Transverse colon (tissue), 4 donors: ENCODE measurements at places on chromosomes 5 and 9. TPM values are rescaled to one million over a fixed set of nuclear protein-coding genes. Genes with fewer than 3 reads are reported as not detected.
A peak's percentile ranks its signal among the peaks of the same experiment; 100 is the strongest.

DNA sequence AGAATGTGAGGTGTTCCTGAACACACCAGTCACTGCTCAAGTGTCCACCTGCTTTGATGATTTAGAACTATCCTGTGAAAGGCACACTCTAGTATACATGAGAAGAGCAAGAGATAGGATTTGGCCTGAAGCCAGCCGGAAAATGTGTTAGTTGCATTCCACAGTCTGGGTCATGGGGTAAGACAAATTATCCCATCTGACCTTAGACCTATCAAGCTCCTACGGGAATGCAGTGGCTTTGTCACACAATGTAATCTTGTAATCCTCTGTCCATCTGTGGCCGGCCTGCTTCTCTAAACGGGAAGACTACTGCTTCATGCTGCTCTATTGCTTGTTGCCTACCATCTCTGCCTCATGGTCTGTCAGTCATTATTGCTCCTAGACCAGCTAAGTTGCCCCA lies 92.4 kb upstream of the PRRC1 start:
- H3K27ac ChIP-seq, result no peak overlapping the region
- H3K4me1 ChIP-seq, result no peaks in the 10 kb centered on the region
- no peak overlapping the region for H3K4me3 ChIP-seq
- DNase-seq, result no peak
- H3K36me3 ChIP-seq, result no peaks in the 10 kb centered on the region

GRCh38 chr5:168852329-168852728 lies 273.2 kb upstream of the PANK3 start:
- H3K4me1 ChIP-seq, result no peaks in the 10 kb centered on the region
- H3K27ac ChIP-seq, result no peak overlapping the region
- DNase-seq, result no peak
- no peaks in the 10 kb centered on the region for H3K36me3 ChIP-seq
- no peaks in the 10 kb centered on the region for H3K27me3 ChIP-seq

DNA sequence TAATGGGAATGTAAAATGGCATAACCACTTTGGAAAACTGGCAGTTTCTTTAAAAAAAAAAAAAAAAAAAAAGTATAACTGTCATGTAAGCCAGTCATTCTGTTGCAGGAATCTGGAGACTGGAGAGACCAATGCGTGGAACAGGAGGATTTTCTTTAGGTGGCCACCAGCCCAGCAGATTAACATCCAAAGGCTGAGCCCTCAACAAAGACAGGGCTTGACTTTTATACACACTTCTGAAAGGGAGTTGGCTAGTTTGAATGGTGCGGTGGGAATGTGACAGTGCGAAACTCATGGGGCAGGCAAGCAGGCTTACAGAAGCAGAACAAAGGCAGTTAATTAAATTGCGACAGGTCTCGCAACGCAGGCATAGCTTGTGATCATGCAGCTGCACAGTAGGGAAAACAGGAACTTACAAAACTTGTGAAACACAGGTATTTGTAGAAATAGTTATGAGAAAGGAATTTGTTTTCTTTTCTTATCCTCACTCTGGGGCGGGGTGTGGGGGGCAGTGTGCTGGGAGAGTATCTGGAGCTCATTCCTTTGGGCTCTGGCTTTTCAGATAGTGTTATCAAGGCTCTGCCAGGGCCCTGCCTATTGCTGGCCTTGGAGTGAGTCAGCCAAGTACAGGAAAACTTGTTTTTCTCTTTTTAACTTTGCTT lies 12.0 kb downstream of the UIMC1 start:
- no peaks in the 10 kb centered on the region for H3K4me1 ChIP-seq
- H3K4me3 ChIP-seq, result no peak overlapping the region
- no peaks in the 10 kb centered on the region for H3K27me3 ChIP-seq
- no peaks in the 10 kb centered on the region for H3K36me3 ChIP-seq

DNA sequence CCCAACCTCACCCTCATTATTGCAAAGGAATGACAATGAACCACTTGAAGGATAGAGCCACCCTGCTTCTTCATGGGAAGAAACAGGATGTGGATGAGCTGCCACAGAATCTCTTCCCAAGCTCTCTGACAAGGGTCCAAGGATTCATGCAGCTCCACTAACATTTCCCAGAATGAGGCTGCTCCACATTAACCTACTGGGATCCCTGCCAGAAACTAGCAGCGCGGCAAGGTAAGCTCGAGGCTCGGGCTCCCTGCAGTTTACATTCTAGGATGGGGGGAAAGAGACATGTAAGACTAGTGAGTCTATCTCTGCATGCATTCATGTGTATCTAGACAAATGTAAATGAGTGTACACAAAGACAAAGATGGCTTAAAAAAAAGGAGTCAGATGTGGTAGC lies 12.1 kb downstream of the DCAF12 start:
- no peaks in the 10 kb centered on the region for H3K4me1 ChIP-seq
- H3K4me3 ChIP-seq, result no peak overlapping the region
- no peak overlapping the region for H3K27ac ChIP-seq

DNA sequence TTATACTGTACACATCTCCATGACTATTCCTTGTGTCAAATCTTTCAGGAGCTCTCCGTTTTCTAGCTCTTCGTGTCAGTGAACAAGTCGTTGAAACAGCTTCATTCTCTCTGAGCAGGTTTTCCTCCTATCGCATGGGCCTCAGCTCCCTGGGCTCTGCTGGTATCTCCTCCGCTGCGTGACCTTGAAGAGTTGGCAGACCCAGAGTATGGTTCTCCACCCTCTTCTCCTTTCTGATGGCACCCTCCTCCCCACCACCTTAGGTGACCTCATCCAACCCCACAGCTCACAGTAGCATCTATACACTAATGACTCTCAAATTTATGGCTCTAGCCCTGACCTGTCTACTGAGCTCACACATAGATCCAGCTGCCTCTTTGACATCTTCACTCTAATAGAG lies 36.0 kb upstream of the PDE8B start:
- no peak for DNase-seq
- no peaks in the 10 kb centered on the region for H3K36me3 ChIP-seq
- no peak overlapping the region for H3K4me3 ChIP-seq
- no peaks in the 10 kb centered on the region for H3K4me1 ChIP-seq
- peaks cover 7% of the 10 kb centered on the region for H3K27me3 ChIP-seq
- no peak overlapping the region for H3K27ac ChIP-seq

DNA sequence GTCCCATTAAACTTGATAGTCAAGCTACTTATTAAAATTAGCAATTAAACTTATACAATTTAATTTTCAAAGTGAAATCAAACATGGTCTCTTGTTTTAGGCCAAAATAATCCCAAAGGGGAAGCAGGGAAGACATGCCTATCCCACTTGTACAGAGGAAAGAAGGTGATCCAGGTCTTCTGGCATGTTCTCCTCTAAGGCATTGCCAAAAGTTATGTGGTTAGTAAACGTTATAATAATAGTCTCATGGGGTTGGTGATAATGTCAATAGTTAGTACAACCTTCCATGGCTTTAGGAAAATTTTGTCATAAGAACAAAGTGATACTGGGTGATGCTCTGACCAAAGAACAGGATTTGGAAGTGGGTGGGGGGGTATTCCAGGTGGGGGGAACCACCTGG lies 52.8 kb downstream of the ROR2 start:
- H3K36me3 ChIP-seq, result no peaks in the 10 kb centered on the region
- no peak overlapping the region for H3K4me3 ChIP-seq
- peaks cover 63% of the 10 kb centered on the region for H3K4me1 ChIP-seq

- no peaks in the 10 kb centered on the region for H3K4me1 ChIP-seq
- peak overlapping the region; percentile 5 for H3K4me3 ChIP-seq
- H3K27ac ChIP-seq, result no peak overlapping the region
- H3K27me3 ChIP-seq, result peaks cover 81% of the 10 kb centered on the region
These were observed 19.5 kb downstream of the BTNL9 start for GRCh38 chr5:181059297-181060230.

The LCNL1 gene
- not detected for total RNA-seq

GRCh38 chr9:135299239-135299590 lies 180.4 kb upstream of the PPP1R26 start:
- no peak for DNase-seq

- no peaks in the 10 kb centered on the region for H3K4me1 ChIP-seq
- no peak for DNase-seq
- H3K36me3 ChIP-seq, result no peaks in the 10 kb centered on the region
- no peak overlapping the region for H3K4me3 ChIP-seq
- H3K27ac ChIP-seq, result no peak overlapping the region
These were observed 13.8 kb downstream of the FOXE1 start for GRCh38 chr9:97866848-97867247.

- no peaks in the 10 kb centered on the region for H3K27me3 ChIP-seq
- H3K4me1 ChIP-seq, result no peaks in the 10 kb centered on the region
- H3K27ac ChIP-seq, result no peak overlapping the region
- DNase-seq, result no peak
- no peaks in the 10 kb centered on the region for H3K36me3 ChIP-seq
These were observed 17.8 kb downstream of the INIP start for GRCh38 chr9:112700085-112700484.

DNA sequence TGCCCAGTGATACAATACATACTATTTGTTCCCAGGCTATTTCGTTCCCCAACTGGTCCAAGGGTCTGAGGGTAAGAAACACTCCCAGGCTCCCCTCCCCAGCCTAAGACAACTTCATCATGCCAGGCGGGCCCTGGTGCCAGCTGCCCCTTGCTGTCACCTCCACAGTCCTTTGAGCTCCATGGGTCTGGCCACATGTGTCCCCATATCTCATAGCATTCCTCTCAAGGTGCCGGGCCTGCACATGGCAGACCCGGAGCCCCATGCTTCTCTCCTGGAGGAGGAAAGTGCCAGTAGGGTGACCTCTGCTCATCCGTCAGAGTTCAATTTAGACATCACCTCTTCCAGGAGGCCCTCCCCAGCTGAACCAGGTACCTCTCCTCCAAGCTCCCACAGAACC lies 120.5 kb downstream of the C5orf15 start:
- no peak overlapping the region for H3K4me3 ChIP-seq
- no peaks in the 10 kb centered on the region for H3K36me3 ChIP-seq
- DNase-seq, result no peak
- H3K27me3 ChIP-seq, result no peaks in the 10 kb centered on the region

The C5orf46 gene
- not detected for total RNA-seq

- H3K27me3 ChIP-seq, result no peaks in the 10 kb centered on the region
- no peaks in the 10 kb centered on the region for H3K4me1 ChIP-seq
- no peak overlapping the region for H3K27ac ChIP-seq
- DNase-seq, result no peak
- no peaks in the 10 kb centered on the region for H3K36me3 ChIP-seq
- no peak overlapping the region for H3K4me3 ChIP-seq
These were observed 134.1 kb downstream of the PAPPA start for GRCh38 chr9:116287721-116288120.

The SMAD5 gene
- 272 TPM for total RNA-seq

GRCh38 chr5:151448038-151448985 lies 909 bp downstream of the SLC36A1 start:
- H3K27ac ChIP-seq, result peak overlapping the region; percentile 80
- H3K4me1 ChIP-seq, result peaks cover 44% of the 10 kb centered on the region
- H3K36me3 ChIP-seq, result no peaks in the 10 kb centered on the region
- DNase-seq, result peak; percentile 47
- H3K27me3 ChIP-seq, result peaks cover under 1% of the 10 kb centered on the region
- peak overlapping the region; percentile 59 for H3K4me3 ChIP-seq

DNA sequence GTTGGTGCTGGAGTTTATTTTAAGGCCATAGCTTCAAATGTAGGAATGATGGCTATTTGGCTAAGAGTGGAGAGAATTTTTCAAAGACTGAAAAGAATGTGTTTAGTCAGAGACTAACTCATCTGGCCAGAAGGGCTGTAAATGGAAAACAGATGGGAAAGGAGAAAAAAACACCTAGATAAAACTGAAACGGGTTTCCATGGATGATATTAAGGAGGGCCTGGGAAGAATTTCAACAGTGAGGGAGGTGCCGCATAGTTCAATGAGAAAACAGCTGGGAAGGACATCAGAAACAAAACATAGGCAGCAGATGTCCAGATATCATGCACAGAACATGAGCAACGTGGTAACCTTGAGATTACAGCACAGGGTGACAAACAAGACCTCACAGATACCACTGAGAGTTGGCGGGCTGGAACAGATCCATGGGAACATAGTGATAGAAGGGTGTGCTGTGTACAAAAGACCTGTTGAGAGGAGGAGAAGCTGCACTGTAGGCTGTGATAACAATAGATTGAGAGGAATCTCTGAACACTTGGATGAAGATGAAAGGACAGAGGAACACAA lies 31.2 kb upstream of the RAD23B start:
- no peak for DNase-seq
- no peaks in the 10 kb centered on the region for H3K27me3 ChIP-seq
- no peaks in the 10 kb centered on the region for H3K4me1 ChIP-seq
- H3K27ac ChIP-seq, result no peak overlapping the region

DNA sequence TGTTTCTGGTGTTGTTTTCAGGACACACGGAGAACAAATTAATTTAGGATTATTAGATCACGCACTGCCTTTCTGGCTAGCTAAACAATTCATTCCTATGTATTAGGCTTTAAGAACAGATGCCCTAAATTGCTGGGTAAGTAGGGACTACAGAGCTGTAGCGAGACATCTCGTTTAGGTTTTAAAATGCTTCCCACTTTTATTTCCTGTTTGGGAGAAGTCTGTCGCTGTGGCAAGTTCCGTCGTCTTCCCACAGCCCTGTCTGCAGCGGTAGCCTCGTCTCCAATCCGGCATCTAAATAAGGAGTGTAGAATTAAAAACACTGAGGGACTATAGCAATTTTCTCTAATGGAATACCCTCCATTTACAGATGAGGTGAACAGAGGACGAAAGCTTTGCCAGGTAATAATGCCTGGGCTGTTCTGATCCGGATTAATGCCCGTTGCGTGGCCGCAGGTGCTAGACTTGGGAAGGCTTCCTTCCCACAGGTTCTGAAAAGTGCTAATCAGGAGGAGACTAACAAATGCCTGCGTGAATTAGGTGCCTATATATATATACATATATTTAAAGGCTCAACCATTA lies 1.3 kb upstream of the TRIM36 start:
- H3K4me3 ChIP-seq, result peak overlapping the region; percentile 61
- H3K27ac ChIP-seq, result peak overlapping the region; percentile 92

The CARTPT gene
- 4.4 TPM for total RNA-seq

GRCh38 chr9:81847181-81847915 lies 80.9 kb upstream of the SPATA31D4 start:
- H3K27ac ChIP-seq, result no peak overlapping the region
- no peak overlapping the region for H3K4me3 ChIP-seq
- DNase-seq, result no peak
- H3K36me3 ChIP-seq, result no peaks in the 10 kb centered on the region
